ENCODE measurements at places on chromosomes 7 and 10. TPM values are rescaled to one million over a fixed set of nuclear protein-coding genes. Genes with fewer than 3 reads are reported as not detected.

Gene CASTOR2
- 3.2 TPM for total RNA-seq

Gene ZNF511
- total RNA-seq: 55.6 TPM

Gene CYP3A7
- total RNA-seq: not detected

Gene PPP1R17
- not detected for total RNA-seq

Gene SPOCK2
- total RNA-seq: 341 TPM

Gene ARHGAP12
- 7.2 TPM for total RNA-seq

Gene INMT
- 5.2 TPM for total RNA-seq

Gene HOGA1
- not detected for total RNA-seq

Gene PHYHIPL
- not detected for total RNA-seq

Gene EPO
- total RNA-seq: not detected

Gene CALML5
- total RNA-seq: not detected

Gene PDGFA
- 3.3 TPM for total RNA-seq

Gene NPFFR1
- total RNA-seq: not detected

Gene NCF1
- total RNA-seq: 0.96 TPM

Gene FASTK
- 91.8 TPM for total RNA-seq

Gene LIPM
- not detected for total RNA-seq

Gene CFAP69
- not detected for total RNA-seq

Gene PLEKHA8
- total RNA-seq: 7.1 TPM

Gene SLC26A3
- total RNA-seq: not detected

Gene OR2A12
- total RNA-seq: not detected

Gene HMX3
- not detected for total RNA-seq

Gene TBXAS1
- total RNA-seq: 7.2 TPM

Gene MEST
- 1.2 TPM for total RNA-seq

Gene ANXA8L1
- 0.22 TPM for total RNA-seq

Gene ANKRD61
- total RNA-seq: 0.49 TPM

Gene SLC29A3
- total RNA-seq: 2.7 TPM

Gene MRPL32
- total RNA-seq: 56.8 TPM

Gene CCM2
- total RNA-seq: 117 TPM

Gene MMD2
- not detected for total RNA-seq

Gene GPRIN2
- total RNA-seq: not detected

Gene SFTPA1
- not detected for total RNA-seq

Gene NYAP1
- total RNA-seq: not detected

Gene EPDR1
- not detected for total RNA-seq

Gene RET
- total RNA-seq: 2.8 TPM

Gene ELN
- not detected for total RNA-seq

Gene PRTFDC1
- 0.27 TPM for total RNA-seq

Gene UTF1
- total RNA-seq: not detected

Gene MUC3A
- not detected for total RNA-seq

Gene LRRC4
- total RNA-seq: not detected

Gene OPALIN
- not detected for total RNA-seq

Gene ASAH2
- 2.0 TPM for total RNA-seq

Gene CABCOCO1
- total RNA-seq: not detected

Gene KCNH2
- 0.91 TPM for total RNA-seq
